ENCODE measurements at places on chromosomes 1 and 21. TPM values are rescaled to one million over a fixed set of nuclear protein-coding genes. Genes with fewer than 3 reads are reported as not detected.

- no peak for DNase-seq
These were observed 114.9 kb downstream of the SIK1 start for GRCh38 chr21:43312011-43312410.

- no peak for DNase-seq
These were observed 100.2 kb downstream of the SPATA46 start for GRCh38 chr1:162276493-162276892.

DNA sequence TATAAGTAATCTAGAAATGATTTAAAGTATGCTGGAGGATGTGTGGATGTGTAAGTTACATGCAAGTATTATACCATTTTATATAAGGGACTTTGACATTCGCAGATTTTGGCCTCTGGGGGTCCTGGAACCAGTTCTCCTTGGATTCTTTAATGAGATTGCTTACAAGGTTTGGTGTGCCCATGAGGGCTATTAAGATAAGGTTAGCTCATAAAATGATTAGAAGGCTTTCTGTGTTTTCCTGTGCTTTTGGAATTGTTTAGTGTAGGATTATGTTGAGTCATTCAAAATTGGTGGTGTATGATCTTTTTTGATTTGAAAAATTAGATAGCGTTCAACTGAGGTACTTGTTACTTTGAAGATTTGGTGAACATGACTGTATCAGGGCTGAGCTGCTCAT lies 5.6 kb downstream of the USP25 start:
- no peak for DNase-seq

DNA sequence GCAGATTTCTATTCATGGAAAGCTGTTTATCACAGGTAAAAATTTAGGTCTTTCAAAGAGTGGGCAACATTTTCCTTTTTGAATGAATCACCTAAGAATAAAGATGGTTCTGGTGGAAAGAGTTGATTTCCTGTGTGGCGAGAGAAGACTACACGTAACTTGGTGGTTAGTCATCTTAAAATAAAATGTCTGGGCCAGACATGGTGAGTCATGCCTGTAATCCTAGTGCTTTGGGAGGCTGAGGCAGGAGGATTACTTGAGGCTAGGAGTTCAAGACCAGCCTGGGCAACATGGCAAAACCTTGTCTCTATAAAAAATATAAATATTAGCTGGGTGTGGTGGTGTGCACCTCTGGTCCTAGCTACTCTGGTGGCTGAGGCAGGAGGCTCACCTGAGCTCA lies 65.7 kb downstream of the DISP1 start:
- DNase-seq: no peak

DNA sequence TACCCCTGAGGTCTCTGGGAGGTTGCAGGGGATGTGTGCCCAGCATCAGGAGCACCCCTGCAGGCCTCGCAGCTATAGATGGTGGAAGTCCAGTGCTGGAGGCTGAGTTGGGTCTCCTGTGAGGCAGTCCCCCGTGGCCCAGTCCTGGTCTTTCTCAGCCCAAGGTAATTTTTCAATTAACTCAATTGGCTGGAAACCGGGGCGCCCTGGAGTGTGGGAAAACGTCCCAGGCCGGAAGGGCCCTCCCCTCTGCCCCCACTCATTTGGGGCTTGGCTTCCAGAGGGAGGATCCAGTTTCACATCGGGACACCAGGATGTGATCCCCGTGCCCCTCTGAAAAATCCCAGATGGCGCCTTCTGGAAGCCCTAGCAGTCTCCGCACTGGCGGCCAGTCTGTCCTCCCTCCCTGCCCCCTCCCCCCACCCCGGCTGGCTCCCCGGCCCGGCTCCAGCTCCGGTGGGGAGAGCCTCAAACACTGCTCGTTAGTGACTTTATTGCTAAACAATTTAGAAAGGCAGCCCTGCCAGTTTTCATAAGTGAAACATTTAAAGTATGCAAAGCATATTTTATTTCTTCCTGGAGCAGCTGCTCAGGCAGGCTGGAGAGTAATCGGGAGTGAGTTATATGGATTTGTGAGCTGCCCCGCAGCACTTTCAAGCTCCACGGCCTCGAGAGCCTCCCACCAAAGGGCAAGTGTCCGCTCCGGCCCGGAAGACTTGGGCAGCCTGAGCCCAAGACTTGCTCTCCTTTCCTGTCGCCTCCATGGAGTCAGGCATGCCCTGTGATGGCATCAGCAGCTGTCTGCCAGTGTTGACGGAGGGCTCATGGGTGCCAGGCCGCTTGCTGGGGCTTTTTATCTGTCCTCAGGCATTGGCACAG lies 208.2 kb upstream of the TMEM51 start:
- peak; percentile 41 for DNase-seq

DNA sequence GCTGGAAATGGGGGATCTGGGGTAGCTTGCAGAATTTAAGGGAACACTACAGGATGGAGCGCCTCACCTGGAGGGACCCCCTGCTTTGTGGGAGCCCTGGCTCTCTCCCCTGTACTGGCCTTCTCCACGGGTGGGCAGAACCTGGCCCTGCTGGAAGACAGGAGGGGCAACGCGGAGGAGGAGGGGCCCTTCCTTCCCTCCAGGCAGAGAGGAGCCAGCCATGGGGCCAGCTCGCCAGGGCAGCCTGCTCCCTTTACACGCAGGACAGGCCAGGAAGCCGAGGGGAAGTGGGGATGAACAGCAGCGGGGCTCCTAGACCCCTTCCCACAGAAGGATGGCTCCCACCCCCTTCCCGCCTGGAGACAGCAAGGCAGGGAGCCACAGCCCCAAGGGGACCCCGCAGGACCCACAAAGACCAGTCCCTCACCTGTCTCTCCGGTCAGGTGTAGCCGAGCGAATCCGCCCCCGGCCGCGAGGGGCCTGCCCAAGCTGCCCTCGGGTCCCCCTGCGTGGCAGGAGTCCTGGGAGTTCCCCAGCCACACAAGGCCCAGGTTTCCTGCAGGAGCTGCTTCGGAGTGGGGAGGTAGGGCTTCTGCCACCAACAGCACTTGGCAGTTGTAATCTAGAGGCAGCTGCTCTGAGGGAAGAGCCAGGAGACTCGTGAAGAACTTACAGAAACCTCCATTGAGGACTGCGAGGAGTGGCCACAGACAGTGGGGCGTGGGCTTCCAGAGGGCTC lies 1.6 kb upstream of the SLC19A1 start:
- DNase-seq: no peak

GRCh38 chr21:42796327-42797062 lies 82.8 kb downstream of the WDR4 start:
- DNase-seq: no peak

DNA sequence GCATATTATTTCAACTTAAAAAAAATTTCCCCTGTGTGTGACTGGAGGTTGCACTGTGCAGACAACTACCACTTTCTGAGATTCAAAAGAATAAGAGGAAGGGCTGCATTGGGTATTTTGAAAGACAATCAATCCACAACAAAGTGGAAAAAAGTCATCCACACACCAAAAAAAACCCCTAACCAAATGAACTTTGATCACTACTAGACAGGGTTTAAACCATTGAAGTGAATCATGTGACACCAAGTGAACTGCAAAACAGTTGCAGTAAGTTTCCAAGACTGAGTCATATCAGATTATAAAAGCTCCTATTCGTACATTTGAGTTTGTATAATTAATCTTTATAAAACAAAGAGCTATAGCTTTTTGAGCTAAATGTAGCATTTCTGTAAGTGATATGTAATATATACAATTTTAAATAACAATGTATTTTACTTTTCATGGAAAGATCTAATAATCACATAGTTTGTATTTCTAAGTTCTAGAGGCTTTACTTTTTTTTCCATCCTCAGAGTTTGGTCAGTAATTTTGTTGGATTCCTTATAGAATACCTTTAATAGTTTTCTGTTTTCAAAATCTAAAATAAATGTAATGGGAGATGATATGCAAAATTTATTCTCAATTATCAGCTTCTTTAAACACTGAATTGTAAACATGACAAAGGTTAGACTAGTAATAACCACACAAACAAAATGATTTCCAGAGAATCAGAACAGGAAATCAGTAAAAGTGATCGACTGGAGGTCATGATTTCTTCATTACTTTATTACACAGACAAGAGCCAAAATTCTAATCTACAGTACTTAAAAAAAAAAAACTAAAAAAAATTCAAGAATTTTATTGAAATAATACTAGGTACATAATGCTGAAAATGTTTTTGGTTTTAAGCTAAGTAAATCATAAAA lies 50.5 kb upstream of the GFI1 start:
- DNase-seq: no peak

DNA sequence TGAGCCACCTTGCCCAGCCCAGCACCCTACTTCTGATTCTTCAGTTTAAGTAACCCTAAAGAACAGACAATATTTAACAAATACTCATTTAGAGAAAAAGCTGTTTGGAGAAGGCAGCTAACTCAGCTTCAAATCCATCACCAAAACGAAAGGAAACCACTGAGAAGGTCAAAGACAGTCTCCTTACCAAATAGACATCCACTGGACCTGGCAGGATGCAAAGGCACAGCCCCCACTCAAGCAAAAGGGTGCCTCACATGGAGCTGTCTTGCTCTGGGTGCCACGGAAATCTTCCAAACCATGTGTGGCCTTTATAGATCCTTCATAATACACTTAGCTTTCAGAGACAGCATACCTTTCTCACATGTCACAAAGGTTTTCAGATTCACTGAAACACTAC lies 165.5 kb downstream of the RERE start:
- DNase-seq: no peak

DNA sequence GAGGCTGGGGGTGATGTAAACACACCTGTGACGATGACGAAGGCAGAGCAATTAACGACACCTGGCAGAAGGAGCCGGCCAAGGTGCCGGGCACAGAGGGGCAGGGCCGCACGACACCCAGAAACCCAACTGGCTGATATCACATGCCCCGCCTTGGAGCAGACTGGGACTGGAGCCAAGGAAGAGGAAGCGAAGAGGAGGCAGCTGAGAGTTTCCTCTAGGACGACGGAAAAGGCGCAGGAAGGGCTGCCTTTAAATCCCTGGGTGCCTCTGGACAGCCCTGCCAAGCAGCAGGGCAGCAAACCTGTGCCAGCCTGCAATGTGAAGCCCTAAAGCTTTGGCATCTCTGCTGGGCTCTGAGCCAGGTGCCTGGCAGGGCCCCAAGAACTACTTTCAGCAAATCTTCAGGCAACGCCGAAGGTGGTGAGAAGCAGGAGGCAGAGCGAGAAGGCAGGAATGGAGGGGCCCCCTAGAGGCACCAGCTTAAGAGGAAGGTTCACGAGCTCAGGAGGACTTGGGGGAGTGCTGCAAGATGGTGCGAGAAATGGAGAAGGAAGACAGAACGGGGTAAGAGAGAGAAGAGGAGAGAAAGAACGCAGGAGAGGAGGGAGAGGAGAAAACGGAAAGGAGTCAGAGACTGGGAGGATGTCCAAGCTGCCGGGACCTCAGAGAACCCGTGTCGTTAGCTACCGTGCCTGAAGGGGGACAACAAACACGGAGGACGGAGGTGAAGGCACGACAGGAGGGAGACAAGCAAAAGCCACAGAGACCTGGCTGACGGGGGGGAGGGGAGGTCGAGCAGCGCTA lies 25.3 kb upstream of the PEF1 start:
- peak; percentile 83 for DNase-seq

DNA sequence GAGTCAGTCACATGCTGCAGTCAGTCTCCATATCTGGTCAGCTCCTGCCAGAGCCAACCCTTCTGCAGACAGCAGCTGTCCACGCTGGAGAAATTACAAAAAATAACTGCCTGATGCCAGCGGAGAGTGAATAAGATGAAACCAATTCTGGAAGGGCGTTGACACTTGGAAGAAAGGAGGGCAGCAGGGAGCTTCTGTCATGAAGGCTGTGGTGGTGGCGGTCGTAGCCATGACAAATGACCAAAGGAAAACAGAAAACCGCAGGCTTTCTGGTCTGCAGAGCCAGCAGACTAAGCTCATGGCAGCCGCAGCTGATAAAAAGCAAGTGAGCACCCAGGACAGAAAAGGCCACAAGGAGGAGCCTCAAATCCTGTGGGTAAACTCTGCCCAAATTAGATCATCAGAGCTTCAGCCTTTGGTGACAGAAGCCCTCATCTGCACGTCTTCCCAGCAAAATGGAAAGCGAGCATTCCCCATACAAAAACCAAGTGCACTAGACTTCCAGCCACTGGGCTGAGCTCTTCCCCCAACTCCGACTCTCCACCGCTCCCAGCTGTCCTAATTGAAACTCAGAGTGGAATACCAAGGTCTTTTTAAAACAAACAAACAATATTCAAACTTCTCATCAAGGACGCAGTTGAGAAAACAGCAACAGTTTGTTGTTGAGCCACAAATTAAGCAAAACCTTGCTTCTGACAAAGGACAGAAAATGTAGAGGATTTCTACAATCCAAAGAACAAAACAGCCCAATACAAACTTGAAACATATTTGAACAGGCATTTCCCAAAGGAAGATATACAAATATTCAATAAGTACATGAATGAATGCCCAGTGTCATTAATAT lies 28.7 kb downstream of the RSPH1 start:
- no peak for DNase-seq

GRCh38 chr1:19087017-19087736 lies 122.9 kb downstream of the UBR4 start:
- no peak for DNase-seq

DNA sequence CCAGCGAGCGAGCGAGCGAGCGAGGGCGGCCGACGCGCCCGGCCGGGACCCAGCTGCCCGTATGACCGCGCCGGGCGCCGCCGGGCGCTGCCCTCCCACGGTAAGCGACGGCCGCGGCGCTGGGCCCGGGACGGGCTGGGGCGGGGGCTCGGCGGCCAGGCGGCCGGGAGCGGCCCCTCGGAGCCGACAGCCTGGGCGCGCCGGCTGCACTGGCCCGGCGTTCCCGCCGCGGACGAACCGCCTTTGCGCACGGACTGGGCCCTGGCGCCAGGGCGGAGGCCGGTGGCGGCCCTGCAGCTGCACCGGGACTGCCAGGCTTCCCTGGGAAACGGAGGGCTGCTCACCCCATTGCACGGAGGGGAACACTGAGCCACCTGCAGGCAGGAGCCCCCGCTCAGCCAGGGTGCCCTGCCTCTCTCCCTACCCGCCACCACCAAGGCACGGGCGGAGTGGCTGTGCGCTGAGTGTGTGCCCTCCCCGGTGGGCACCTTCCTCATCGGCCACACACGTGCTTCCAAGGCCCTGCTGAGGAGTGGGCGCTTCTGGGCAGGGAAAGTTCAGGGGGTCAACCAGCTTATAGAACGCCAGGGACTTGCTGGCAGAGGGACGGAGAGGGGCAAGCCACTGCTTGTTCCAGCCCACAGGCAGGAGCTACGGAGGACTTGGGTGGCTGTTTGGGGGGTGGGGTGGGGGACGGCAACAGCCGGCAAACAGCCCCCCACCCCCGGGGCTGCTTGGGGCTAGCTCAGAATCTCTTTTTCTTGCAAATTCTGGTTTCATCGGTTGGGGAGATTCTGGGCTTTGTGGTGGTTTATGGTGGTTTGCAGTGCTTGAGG lies 532 bp downstream of the CSF1 start:
- no peak for DNase-seq

- DNase-seq: no peak
These were observed 36.1 kb upstream of the SLC25A33 start for GRCh38 chr1:9503001-9503675.

CYP4B1 gene
- total RNA-seq: 0.77 TPM

HHIPL2 gene
- total RNA-seq: not detected

OR6N1 gene
- total RNA-seq: not detected

NTNG1 gene
- total RNA-seq: not detected

LMX1A gene
- not detected for total RNA-seq

GPR61 gene
- total RNA-seq: not detected

Data from heart right ventricle (tissue), 16 donors.